Activated naive CD4-positive, alpha-beta T cell treated with Interleukin-2 at 50 U/mL for 16 hours (primary cell): ENCODE measurements at places on chromosomes 5 and 9.

DNA sequence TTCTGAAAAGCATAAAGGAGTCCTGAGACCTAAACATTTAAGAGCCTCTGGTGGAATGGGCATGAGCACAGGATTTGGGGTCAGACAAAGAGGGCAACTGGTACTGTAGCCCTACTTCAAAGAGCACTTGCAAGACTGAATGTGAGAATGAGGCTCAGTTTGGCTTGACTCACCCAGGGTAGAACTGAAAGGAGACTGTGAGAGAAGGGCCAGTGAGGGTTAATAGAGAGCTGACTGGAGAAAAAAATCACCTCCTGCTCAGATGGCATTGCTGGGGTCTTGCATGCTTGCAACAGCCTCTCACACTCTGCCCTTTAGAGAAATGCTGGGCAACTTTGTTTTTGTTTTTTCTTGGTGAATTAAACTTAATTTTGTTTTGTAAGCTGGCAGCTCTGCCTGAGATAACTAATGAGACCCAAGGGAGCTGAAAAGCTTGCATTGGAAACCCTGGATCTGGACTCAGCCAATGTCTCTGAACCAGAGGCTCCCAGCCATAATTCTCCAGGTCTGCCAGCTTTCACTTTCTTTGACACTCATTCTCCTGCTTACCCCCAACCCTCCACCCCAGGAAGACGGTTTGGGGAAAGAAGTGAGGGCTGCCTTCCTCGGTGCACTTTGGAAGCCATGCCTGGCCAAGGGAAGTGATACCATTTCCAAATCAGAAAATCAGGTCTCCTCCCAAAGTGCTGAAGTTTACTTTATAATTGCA lies 161.1 kb upstream of the PANK3 start:
- DNase-seq = no peak

DNA sequence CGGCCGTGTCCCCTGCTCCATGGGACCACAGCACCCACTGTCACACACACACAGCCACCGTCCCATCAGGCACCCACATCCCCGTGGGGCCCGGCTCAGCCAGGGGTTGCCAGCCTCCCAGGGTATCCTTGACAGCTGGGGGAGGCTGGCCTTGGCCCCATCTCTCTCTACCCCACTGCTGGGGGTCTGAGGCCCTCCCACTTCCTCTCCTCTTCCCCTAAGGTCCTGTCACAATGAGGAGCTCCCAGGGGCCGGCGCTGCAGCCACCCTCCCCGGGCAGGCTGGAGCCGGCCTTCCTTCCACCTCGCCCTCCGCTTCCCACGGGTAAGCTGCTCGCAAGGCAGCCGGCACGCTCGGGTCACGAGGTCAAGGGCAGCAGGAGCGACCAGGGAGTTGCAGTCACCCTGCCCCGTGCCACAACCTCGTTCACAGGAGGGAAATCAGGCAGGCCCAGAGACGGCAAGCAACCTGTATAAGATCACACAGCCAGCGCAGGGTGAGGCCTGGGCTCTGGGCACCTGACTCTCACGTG lies 38.6 kb upstream of the NOTCH1 start:
- no peak for DNase-seq

GRCh38 chr5:74162524-74162923 lies 478.0 kb downstream of the ENC1 start:
- no peak for DNase-seq

- DNase-seq = no peak
Measured at GRCh38 chr5:100667161-100667630, 132.0 kb downstream of the FAM174A start.

DNA sequence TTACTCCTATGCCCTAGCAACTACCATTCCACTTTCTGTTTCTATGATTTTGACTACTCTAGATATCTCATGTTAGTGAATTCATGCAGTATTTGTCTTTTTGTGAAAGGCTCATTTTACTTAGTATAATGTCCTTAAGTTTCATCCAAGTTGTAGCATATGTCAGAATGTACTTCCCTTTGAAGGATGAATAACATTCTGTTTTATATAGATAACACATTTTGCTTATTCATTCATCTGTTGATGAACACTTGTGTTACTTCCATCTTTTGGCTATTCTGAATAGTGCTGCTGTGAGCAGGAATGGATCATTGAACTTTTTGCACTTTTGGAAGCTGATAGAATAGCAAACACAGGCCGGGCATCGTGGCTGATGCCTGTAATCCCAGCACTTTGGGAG lies 140.2 kb upstream of the MYO10 start:
- DNase-seq = no peak

- no peak for DNase-seq
Measured at GRCh38 chr9:113542741-113543140, 79.2 kb downstream of the RGS3 start.

DNA sequence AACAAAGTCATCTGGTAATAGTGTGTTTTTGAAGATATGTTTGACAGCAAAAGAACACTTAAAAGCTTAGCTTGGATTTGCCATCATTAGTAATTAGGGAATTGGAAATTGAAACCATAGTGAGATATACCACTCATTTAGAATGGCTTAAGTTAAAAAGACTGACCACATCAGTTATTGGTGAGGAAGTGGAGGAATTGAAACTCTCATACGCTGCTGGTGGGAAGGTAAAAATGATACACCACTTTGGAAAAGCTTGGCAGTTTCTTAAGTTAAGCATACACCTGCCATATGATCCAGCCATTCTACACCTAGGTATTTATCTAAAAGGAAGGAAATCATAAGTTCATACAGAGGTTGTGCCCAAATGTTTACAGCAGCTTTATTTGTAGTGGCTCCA lies 213.2 kb downstream of the TRIO start:
- DNase-seq = no peak

- DNase-seq = no peak
Measured at GRCh38 chr5:125961150-125961549, 462.1 kb upstream of the GRAMD2B start.

- no peak for DNase-seq
Measured at GRCh38 chr5:73727470-73727869, 101.5 kb downstream of the ARHGEF28 start.

DNA sequence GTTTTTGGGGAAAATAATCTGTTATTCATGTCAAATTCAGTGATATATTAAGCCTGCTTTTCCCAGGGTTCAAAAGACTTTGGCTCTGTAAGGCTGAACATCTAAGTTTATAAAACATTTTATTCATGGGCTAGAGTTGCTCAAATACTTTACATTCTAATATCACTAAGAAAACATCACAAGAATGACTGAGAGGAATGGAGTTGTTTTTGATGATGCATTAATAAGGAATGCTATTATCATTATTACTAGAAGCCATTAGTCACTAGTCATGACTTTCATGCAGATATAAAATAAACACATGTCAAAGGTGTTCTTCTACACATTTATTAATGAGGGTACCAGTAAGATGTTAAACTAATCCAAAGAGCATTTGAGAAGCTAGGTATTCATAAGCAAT lies 185.5 kb upstream of the KCNN2 start:
- no peak for DNase-seq

DNA sequence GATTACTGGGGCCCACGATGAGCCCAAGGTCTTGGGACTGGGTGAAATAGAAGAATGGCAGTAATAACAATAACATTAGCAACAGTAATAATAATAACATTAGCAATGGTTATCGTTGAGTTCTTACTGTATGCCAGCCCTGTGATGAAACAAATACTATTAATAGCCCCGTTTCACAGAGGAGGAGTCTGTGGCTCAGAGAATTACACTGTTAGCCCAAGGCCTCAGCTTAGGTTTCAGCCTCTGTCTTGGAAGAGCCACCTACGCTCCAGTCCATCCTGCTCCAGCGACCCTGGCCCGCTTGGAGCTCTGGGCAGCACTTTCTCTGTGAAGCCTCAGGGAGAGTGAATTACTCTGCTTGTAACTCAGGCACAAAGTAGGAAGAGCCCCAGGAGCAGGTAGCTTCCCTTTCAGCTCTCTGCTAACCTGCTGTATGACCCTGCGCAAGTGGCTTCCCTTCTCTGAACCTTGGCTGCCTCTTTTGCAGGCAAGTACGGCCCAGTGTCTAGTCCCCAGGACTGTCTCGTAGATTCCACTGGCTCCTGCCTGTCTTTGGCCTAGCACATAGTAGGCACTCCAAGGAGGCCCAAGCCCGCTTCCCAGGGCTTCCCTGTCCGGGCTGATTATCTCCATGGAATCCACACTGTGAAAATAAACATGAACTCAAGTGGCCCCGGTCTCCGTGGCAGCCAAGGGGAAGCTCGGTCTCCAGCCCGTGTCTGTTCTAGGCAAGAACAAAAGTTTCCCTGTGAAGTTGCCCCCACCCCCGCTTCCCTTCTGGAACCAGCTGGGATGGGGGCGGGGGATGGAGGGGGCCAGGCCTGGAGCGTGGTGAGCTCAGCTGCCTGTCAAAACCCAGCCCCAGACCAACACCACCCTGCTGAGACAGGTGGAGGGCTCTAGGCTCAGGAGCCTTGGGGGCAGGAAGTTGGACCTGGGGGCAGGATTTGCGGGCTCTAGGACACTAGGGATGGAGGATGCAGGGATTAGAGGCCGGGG lies 26.2 kb upstream of the LMX1B start:
- DNase-seq = no peak

DNA sequence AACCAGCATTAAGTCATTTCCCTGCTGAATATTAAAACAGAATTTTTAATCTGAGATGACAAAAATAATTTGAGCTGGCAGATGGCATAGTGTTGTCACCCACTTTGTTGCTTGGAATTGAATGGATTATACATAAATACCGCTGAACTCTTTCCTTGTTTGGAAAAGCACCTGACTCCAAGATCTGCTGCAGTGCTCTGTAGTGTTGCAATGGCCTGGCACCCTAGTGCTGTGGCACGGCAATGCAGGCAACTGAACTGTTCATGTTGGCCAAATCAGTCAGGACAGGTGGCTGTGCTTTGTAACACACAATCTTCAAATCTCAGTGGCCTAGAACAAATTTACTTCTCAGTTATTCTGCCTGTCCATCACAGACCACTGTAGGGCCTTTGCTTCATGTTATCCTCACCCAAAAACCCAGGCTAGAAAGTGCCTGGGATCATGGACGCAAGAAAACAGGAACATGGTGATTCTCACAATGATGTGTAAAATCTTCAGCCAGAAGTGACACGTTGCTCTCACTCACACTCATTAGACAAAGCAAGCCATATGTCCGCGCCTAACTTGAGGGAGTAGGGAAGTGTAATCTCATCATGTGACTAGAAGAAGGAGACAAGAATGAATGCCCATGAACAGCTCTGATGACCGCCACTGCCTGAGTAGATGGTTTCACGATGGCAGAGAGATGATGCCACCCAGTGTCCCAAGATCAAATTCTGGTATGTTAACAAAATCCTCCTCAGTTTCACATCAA lies 191.9 kb upstream of the PUM3 start:
- no peak for DNase-seq

GRCh38 chr5:5288201-5288600 lies 134.3 kb upstream of the ICE1 start:
- DNase-seq = no peak

DNA sequence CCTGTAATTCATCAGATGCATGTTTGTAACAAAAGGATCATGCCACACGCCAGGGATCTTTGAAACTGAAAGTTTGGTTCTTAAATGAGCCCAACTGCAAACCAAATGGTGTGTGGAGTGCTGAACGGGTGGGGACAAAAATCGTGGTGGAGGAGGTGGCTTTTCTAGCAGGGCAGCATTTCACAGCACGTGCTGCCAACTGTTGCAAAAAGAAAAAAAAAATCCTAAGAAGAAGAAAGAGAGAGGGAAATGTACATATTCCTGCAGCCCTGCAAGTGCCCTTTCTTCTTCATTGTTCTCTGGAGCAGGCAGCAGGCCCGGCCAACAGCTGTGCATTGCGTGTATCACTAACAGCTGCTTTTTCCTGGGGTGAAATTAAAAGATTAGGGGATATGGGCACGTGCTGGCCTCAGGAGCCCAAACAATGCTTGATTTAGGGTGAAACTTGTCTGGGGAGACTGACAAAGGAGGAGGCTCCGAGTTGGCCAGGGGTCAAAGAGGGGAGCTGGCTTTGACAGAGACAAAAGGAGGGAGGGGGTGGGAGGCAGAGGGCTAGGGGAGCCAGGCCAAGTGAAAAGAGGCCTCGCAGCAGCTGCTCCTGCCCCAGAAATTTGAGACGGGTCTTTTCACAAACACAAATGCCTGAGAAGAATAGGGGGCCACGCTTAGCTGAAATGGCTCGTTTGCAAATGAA lies 73.0 kb downstream of the GADD45G start:
- DNase-seq = no peak

DNA sequence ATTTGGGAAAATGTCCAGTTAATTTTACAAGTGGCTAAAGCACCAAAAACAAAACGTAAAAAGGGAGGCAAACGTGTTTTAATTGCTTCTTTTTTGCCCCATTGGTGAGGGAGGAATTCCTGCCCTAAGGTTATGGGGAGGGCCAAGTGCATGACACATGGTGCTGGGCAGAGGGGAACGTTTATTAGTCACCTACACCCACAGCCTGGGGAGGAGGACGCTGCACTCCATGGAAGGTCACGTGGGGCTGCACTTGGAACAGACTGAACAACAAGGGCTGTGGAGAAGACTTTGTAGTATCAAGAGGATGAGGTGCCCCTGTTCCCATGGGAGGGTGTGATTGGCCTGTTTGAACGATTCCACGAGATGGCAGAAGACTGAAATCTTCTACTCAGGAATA lies 13.7 kb upstream of the ADAMTS16 start:
- no peak for DNase-seq

GRCh38 chr9:20472342-20473045 lies 149.8 kb downstream of the MLLT3 start:
- DNase-seq = no peak

GRCh38 chr5:108531367-108532128 lies 149.7 kb upstream of the FBXL17 start:
- no peak for DNase-seq
